CD4-positive, alpha-beta T cell treated with Interleukin-15 for 4 hours (primary cell): ENCODE measurements at places on chromosomes 11 and 22.

DNA sequence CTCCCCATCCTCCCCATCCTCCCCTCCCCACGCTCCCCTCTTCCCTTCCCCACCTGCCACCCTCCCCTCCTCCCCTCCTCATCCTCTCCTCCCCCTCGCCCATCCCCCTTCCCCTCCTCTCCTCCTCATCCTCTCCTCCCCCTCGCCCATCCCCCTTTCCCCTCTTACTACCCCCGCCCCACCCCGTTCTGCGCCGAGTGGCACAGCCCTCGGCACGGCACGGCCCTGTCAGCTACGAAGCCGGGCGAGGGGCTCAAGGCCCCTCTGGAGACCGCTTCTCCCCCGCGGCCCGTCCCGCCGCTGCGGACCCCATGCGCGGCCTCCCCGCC, 449.9 kb downstream of the OPCML start:
- DNase-seq = no peak

- no peak for DNase-seq
Observed at GRCh38 chr22:46001426-46002106, 24.6 kb upstream of the WNT7B start.

DNA sequence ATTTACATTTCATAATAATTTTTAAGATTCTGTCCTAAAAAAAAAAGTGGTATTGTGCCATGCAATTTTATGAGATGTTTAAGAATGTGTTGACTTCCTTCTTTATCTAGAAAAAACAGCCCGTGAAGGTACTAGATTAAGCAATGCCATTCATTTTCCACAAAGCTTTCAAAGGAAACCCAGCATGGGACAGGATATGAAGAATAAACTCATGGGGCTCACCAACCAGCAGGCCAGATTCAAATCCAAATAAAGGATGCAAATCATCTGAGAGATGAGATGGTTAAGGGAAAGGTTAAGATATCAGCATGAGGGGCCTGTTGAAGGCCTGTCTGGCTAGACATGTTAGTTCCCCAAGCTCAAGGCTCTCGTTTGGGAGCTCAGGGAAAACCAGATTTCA, 199.1 kb downstream of the SWAP70 start:
- no peak for DNase-seq

- no peak for DNase-seq
Observed at GRCh38 chr22:47673557-47673956, 911.1 kb downstream of the TBC1D22A start.

DNA sequence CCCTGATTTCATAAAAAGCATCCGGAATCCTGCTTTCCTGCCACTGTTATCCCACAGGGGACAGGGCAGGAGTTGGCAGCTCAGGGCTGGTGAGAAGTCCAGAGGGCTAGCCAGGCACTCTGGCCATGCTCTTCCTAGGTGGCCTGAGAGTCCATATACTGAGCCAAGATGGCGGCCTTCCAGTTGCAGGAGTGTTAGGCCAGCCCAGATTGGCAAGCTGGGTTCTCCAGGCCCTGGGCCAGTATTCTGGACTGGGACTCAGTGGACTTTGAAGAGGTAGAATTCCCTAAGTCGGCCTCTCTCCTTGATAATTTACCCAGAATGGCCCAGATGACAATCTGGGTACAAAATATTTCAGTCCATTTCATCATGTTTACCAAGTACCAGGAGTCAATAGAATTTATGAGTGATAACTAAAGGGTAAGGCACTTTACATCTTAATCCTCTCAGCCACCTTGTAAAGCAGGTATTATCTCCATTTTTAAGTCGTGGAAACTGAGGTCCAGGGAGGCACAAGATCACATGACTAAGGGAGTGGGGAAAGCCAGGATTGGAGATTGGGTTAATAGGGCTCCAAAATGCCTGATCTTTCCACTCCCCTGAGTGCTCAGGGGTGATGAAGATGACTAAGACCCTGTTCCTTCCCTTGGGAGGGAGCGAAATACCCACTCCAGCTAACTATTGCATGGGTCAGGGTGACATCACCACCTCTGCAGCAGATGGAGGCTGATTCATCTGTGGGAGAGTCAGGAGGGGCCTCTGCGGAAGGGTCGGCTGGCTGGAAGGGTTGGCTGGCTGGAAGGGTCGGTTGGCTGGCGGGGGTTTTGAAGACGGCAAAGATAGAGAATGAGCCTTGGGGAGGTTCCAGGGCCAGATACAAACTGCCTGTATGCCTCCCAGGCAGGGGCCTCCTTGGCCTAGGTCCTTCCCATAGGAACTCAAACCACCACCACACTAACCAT, 1.2 kb upstream of the MICALL1 start:
- peak; percentile 6 for DNase-seq

GRCh38 chr11:92843455-92843854, 126.0 kb upstream of the MTNR1B start:
- DNase-seq = no peak

- DNase-seq = no peak
Observed at GRCh38 chr11:68470304-68470811, 9.8 kb downstream of the PPP6R3 start.

DNA sequence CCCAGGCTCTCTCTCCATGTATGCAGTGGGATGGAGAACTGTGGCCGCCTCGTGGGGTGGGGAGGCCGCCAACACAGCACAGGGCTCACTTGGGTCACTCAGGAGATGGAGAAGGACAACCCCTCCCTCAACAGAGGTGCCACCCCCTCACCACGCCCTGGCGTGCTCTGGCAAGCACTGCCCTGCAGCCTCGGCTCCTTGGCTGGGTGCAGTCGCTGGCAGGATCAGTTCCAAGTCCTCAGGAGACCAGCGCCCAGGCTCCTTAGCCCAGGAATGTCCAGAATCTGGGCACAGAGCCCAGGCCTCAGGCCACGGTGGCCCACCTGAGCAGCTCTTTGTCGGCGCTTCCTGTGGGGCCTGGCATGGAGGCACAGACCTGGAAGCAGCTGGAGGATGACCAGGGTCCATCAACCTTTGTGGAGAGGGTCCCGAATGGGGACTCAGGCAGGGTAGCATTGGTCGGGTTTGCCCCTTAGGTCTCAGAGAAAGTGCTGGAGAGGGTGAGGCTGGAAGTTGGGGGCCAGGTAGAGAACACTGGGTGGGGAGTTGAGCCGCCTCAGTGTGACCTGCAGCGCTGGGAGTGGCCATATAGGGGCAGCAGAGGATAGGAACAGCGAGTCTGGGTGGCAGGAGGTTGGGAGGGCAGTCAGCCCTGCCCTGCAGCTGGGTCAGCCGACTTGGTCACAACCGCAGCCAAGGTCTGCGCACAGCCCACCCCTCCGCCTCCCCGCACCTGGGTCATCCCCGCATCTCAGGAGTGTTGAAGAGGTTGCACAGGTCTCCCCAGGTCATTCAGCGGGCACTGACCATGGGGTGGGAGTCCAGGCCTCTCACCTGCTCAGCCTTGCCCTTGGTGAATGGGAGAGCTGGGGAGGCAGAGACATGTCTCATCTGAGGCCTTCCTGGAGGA, 8.2 kb downstream of the SUSD2 start:
- DNase-seq = peak; percentile 14

DNA sequence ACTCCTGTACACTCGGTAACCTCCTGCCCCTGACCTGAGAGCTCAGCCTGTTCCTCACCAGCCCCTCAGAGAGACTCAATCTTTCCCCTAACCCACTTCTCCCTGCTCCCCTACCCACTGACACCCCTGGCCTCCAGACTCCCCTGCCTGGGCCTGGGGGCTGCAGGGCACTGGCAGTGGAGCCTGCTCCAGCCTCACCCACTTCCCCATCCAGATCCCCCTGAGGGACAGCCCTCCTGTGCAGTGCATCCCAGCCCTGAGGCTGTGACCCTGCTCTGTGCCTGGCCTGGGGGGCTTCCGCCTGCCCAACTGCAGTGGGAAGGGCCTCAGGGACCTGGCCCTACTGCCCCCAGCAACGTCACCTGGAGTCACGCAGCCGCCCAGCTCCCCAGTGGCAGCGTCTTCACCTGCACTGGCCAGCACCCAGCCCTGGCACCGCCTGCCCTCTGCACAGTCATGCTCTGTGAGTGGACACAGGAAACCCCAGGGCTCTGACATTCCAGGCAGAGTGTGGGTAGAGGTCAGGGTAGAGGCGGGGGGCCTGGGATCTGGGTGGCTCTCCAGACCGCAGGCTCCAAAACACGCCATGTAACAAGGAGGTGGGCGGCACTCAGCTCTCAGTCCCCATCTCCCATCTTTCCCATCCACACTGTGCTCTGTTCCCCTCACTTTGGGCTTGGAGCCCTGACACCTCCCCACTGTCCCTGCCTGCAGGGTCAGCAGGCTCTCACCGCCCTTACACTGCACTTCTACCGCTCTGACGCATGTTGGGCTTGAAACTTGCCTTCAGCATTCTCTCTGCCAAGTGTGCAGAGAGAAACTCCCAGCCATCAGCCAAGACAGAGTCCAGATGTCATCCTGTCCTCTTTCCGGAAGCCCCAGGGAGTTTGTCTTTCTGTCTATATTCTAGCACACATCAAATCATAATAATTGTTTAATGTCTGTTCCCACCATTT, 5.1 kb downstream of the VSIG10L2 start:
- no peak for DNase-seq

GRCh38 chr11:122984186-122985011, 2.8 kb upstream of the BSX start:
- DNase-seq = no peak

DNA sequence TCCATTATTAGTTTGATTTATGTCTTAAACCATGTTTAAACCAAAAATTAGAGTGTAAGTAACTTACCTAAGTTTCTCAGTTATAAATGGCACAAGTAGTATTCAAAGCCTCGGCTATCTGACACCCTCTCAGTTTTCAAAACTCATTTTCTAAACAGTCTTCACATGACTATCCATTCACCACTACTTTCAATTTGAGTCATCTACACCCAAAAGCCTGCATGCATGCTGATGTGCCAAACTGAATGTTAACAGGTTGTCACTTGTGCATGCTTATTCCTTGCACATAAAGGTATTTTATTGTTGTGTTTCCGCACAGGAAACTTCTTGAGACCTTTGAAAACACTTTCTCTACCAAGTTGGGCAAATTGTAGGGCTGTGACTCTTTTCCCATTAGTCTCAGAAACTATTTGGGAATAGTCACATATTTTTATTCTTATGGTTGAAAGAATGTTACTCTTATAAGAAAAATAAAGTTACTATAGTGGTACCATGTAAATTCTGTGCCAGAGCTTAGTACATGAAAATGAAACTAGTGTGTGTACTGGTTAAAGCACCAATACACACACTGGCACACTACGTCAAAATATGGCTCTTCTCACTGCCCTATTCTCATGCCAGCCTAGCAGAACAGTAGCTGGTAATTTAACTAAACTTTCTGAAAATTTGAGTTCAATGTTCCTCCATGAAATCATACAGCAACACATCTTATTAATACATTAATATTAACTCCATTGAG, 2.2 kb upstream of the OR51E2 start:
- no peak for DNase-seq

DNA sequence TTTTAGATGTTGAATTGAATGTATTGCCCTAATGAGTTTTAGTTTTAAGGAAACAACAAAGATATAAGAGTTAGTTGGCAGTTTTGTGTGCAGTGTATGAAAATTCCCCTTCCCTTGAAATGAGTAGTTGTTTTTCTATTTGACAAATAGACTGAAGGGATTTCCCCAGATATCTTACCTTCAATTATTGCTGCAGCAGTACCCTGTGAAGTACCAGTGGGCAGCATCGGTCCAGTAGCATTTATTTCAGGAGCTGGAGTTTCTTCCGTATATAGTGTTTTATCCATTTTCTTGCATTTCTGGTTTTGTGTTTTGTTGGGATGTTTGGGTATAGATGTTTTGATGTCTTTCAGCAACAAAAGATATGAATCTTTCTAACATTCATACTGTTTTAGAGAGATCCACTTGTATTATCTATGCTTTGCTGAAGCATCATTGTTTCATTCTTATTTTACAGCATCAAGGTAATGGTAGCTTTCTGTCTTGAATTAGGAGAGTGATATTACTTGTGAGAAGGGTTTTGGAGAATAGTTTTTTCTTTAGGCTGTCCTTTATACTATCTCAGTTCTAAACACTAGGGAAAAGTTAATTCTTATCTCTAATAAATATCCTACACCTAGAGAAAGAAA, 7.4 kb downstream of the KMT2A start:
- peak; percentile 23 for DNase-seq

DNA sequence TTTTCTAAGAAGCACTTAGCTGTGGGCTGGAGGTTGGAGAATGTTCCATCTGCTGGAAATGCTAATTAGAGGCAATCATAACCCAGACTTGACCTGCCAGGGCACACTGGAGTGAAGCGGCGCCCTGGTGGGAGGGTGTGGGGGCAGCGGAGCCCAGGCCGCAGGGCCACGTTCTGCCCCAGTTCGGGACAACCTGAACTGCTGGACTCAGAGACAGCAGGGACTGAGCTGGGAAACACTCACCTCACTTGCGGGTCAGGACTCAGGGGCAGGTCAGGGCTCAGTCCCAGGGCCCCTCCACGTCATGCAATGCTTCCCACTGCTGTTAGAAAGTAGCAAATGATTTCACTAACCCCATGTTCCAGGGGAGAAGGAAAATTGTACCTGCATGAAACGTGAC, 316.4 kb downstream of the NTM start:
- DNase-seq = no peak

GRCh38 chr11:133243832-133244231, 288.5 kb downstream of the OPCML start:
- DNase-seq = no peak

DNA sequence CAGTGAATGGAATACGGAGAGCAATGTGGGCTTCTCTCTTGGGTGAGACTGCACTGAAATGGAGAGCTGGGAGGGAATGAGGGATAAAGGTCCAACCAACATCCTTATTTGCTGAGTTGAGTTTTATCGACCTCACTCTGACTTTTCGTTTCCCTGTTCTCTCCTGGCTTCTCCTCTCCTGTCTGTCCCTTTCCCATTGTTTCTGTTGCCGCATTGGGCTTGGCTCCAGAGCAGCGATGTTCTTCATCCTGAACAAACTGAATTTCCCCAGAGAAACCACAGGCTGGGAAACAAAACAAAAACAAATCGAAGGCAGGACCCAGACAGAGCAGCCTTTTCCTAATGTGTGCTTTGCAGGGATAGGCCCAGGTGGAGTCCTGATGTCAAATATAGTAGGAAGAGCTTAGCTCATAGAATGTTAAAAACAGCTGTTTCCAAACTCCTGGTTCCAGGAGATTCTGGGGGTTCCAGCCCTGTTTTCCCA, 30.0 kb downstream of the MOV10L1 start:
- no peak for DNase-seq

- DNase-seq = no peak
Observed at GRCh38 chr11:26134481-26135355, 197.2 kb upstream of the ANO3 start.

- DNase-seq = no peak
Observed at GRCh38 chr11:120513436-120514315, 2.1 kb downstream of the GRIK4 start.

DNA sequence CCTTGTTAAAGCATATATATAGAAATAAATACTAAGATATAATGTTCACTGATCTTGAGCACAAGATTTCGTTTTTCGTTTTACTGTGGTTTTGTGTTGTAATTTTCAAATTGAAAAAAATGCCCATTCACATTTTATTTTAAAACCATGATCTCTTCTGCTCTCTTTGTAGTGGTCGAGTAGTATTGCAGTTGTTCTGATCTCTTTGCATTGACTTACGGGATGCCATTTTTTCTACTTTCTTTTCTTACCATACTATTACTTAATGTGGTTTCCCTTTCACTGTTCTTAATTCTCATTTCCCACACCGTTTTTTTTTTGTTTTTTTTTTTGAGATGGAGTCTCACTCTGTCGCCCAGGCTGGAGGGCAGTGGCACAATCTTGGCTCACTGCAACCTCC, 289.6 kb downstream of the DYNC2H1 start:
- no peak for DNase-seq

- DNase-seq = peak; percentile 49
Observed at GRCh38 chr11:47523490-47524225, 29.3 kb downstream of the CELF1 start.
